ENCODE measurements at places on chromosomes 5 and 9.

DNA sequence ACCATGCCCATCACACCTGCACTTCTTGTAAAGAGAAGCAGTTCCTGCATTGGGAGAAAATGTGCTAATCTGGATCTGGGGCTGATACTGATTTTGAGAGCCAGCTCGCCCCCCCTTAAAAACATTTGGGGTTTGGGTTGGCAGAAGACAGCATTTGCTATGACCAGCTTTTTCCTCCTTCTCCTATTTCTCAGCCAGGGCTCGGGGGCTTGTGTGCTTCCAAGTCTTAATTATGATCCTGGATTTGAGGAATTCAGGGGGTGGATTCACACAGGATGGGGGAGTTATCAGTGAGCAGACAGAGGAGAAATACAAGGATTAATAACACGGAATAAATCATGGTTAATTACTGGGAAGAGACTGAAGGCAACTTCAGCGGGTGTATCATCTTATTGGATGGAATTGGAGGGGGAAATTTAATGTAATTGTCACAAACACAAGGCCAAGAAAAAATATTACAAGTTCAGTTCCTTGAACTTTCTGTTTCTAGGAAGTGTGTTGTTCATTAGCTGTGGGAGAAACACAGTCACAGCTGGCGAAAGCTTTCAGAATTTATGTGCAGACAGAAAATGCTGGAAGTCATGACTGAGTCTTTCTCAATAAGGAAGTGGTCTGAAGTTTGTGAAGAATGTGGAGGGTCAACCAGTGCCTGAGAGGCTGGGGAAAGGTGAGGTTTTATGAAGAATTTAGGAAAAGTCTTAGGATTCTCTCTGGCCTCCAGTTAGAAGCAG lies 15.3 kb downstream of the C9orf152 start:
- no peak for DNase-seq

GRCh38 chr5:36661456-36662220 lies 55.2 kb downstream of the SLC1A3 start:
- no peak for DNase-seq

DNA sequence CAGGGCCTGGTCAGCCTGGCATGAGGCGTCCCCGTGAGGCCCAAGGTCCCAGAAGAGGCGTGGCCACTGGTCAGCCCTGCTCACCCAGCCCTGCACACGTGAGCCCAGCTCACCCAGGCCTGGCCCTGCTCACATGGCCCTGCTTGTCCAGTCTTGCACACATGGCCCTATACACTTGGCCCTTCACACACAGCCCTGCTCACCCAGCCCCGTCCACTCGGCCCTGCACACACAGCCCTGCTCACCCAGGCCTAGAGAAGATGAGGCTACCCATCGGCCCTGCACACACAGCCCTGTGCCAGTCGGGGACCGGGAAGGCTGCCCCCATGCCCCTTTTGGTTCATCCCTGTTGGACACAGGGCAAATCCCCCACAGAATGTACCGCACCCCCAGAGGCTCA lies 28.4 kb downstream of the ZDHHC11B start:
- DNase-seq = no peak

DNA sequence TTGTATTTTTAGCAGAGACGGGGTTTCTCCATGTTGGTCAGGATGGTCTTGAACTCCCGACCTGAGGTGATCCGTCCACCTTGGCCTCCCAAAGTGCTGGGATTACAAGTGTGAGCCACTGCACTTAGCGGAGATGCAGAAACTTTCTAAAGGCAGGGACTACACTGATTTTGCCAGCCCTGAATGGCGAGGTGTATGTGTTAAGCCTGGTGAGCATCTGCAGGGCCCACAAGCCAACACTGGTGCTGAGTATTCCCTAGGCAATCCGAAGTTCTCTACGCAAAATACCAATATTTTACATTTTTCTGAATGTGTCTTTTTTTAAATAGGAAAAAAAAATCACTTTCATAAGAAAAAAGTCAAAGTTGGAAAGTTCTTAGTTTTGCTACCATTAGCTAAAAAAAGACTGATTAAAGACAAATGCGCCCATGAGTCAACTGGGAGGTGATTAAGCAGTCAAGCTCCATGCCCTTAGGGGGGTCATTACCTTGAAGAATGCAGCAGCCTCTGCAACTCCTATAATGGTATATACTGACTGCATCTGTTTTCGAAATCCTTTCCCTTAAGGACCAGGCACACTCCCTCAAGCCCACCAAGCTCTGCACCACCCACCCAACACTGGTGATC lies 502.8 kb downstream of the BNC2 start:
- no peak for DNase-seq
